Stimulated activated CD4-positive, alpha-beta T cell treated with anti-CD3 and anti-CD28 coated beads, Interleukin-1b, Interleukin-23, amount 100 ng/mL, for 1 hour (primary cell): ENCODE measurements at places on chromosomes 5 and 9.

DNA sequence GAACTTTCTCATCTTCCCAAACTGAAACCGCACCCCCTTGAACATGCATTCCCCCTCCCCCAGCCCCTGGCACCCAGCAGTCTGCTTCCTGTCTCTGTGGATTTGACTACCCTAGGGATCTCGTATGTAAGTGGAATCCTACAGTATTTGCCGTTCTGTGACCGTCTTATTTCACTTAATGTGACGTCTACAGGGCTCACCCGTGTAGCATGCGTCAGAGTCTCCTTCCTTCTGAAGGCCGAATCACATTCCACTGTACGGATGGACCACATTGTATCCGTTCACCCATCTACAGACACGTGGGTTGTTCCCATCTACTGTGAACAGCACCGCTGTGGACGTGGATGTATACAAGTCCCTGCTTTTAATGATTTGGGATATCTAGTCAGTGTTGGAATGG lies 4.5 kb downstream of the PRRX2 start:
- DNase-seq = no peak

- no peak for DNase-seq
These were observed 234.4 kb upstream of the MPDZ start for GRCh38 chr9:13513716-13514444.

GRCh38 chr5:42604171-42604711 lies 152.4 kb upstream of the CCDC152 start:
- no peak for DNase-seq

- peak; percentile 32 for DNase-seq
These were observed 536 bp downstream of the FEM1C start for GRCh38 chr5:115544043-115544435.

DNA sequence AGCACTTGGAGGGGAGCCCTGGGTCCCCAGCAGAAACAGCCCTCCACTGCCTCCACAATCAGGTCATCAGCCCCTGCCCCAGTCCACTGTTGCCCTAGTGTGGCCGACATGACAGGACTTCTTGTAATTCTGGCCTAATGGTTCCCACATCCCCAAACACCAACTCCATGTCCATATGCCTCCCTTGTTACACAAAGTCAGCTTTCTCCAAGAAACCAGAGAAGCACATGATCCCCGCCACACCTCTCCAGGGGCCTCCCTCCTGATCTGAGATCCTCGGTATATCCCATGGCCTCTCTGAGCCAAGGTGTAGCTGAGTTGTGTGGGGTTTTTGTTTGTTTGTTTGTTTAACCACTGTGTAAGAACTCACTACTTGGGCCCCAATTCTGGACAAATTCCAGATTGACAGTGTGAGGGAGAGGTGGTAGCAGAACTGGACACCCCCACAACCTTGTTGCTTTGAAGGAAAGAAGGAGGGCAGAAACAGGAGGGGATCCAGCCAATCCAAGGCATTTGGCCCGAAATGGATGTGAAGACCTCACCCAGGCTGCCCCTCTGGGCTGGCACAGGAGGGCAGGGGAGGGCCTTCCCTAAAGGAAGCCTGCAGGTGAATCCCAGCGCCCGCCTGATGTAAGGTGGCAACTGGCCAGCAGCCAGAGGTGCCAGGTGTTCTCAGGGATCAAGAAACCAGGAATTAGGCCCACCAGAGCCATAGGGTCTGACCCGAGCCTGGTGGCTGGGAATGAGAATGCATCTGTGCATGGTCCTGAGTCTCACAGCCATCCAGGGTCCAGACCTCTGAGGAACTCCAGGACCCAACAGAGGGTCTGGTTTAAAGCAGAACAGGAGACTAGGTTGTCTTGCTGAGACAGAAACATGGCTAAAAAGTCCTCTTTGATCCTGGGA lies 13.4 kb downstream of the IRF1 start:
- DNase-seq = no peak

DNA sequence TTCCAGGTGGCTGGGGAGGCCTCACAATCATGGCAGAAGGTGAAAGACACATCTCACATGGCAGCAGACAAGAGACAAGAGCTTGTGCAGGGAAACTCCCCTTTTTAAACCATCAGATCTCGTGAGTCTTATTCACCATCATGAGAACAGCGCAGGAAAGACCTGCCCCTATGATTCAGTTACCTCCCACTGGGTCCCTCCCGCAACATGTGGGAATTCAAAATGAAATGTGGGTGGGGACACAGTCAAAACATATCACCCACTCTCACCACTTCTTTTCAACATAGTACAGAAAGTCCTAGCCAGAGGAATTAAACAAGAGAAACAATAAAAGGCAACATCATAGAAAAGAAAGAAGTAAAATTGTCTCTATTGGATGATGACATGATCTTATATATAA lies 223.4 kb upstream of the SLC24A2 start:
- no peak for DNase-seq

DNA sequence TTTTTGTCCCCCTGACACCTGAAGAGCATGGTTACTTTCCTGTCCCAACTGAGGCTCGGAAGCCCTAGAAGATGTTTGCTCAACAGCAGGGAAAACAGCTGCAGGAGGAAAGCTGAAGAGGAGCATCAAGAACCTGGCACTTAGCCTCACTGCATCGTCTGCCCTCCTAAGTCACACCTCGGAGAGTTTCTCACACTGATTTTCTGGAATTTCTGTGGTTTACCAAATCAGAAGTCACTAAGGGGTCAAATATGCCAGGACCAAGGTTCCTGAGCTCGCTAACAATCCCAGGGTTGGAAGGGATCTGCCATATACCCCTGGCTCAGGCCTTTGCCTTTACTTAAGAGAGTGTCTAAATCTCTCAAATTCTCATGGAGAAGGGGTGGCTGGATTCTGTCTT lies 5.3 kb downstream of the IL12B start:
- no peak for DNase-seq

DNA sequence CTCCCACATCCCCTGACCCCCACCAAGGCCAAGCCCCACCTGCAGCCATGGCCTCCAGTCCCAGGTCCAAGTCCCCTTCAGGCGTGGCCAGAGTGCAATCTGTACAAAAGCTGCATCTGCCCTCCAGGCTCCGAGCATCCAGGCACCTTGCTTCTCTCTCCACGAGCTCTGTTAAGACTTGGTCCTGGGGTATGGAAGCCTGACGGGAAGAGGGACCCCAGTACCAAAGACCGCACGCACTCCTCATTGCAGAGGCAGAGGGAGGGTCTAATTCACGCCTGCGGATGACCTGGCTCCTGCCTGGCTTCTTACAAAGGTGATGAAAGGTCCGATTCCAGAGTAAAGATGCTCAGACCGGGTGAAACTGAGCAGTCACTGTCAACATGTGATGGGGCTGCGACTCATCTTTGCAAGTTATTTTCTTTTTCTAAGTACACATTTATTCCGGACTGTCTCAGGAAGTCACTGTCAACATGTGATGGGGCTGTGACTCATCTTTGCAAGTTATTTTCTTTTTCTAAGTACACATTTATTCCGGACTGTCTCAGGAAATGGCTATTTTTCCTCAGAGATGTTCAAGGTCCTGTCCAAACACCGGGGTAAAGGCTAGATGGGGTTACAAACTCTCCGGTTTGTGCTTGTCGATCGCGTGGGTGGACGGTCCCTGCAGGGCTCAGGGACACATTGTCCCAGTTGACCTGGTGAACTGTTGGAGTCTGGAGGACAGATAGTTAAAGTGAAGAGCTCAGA lies 252.0 kb upstream of the IRX4 start:
- no peak for DNase-seq

GRCh38 chr9:137759649-137760321 lies 117.8 kb upstream of the CACNA1B start:
- no peak for DNase-seq

DNA sequence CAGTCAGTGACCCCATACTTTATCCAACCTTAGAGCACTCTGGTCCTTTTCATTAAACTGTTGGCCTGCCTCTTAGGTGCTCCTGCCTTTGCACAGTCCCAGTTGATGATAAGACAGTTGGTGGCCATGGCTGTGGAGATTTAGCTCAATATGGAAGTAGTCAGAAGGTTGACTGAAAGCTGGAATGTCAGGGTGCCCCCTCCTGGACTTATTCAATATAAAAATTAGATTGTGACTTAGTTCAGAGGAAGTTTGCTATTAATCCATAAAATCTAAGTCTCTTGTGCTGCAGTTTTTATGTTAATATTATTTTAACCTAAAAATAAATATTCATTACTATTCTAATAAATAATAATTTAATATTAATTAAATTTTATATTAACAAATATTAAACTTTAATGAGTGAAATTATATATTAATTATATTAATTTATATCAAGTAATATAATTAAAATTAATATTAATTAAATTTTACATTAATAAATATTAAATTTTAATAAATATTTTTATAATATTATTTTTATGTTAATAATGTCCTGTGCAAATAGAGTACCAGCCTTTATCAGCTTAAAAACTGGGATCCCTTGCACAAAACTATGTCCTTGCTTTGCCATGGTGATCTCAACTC lies 77.7 kb upstream of the ADAMTSL1 start:
- DNase-seq = no peak

- no peak for DNase-seq
These were observed 21.6 kb downstream of the NFX1 start for GRCh38 chr9:33311953-33312352.
